ENCODE measurements at places on chromosomes 12 and 14. TPM values are rescaled to one million over a fixed set of nuclear protein-coding genes. Genes with fewer than 3 reads are reported as not detected.
A peak's percentile ranks its signal among the peaks of the same experiment; 100 is the strongest.

DNA sequence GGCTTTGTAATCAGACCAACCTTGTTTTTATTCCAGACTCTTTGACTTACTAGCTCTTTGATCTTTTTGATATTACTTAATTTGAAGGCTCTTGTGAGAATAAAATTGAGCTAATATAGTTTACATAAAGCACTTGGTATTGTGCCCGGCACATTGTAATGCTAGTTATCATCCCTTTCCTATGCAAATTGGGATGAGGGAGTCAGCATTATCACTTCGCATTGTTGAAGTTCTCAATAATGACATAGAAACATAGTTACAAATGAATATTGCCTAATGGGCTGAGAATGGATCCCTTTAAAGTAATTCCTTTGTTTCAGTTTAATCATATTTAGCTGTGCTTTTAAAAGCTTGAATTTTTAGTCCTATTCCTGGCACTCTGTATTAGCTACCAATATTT lies 36.6 kb downstream of the SUPT16H start:
- H3K27ac ChIP-seq: no peak overlapping the region
- no peaks in the 10 kb centered on the region for H3K4me1 ChIP-seq

DNA sequence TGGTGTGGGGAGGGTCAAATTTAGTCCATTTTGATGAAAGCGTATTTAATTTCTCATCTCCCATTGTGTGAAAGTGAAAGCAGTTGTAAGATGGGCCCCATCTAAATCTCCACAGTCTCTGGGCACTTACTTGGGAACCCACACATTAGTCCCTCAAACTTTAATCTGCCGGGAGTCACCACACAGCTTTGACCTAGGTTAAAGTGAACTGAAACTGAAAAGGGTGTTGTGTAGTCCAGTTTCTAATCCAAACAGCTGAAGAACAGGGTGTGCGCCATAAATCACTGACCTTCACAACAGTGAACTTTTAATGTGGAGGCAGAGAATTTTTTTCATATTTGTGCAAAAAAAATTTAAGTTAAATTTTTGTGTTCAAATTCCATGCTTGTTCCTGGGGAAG lies 48.4 kb upstream of the PTPRO start:
- H3K36me3 ChIP-seq: no peaks in the 10 kb centered on the region
- H3K27ac ChIP-seq: no peak overlapping the region
- no peaks in the 10 kb centered on the region for H3K27me3 ChIP-seq
- peak overlapping the region; percentile 42 for H3K4me3 ChIP-seq
- H3K4me1 ChIP-seq: peaks cover 17% of the 10 kb centered on the region

- H3K27me3 ChIP-seq: peaks cover 52% of the 10 kb centered on the region
- H3K27ac ChIP-seq: no peak overlapping the region
- H3K36me3 ChIP-seq: no peaks in the 10 kb centered on the region
Observed at GRCh38 chr12:117844114-117844830, 124.5 kb downstream of the KSR2 start.

Gene SMIM41
- not detected for total RNA-seq

Gene STON2
- total RNA-seq: 39.3 TPM
